ENCODE measurements at places on chromosomes 6 and 20.

DNA sequence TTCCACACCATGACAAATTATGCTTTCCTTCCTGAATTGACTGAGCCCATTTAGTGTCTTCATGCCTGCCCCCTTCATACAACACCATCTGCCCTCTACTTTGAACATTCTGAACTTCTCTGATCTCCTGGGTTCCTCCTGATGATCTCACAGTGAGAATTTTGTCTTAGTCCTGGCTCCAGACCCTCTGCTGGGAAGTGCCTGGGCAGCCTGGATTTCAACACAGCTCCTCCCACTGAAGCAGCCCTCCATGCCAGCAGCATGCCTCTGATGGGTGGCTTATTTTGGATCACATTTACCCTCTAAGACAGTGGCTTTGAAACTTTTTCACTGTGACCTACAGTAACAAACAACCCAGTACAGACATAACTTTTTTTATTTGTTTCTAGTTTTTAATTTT lies 41.5 kb downstream of the DSE start:
- peak; percentile 47 for DNase-seq

GRCh38 chr20:63519668-63520503 lies 679 bp upstream of the PPDPF start:
- DNase-seq, result peak; percentile 80

DNA sequence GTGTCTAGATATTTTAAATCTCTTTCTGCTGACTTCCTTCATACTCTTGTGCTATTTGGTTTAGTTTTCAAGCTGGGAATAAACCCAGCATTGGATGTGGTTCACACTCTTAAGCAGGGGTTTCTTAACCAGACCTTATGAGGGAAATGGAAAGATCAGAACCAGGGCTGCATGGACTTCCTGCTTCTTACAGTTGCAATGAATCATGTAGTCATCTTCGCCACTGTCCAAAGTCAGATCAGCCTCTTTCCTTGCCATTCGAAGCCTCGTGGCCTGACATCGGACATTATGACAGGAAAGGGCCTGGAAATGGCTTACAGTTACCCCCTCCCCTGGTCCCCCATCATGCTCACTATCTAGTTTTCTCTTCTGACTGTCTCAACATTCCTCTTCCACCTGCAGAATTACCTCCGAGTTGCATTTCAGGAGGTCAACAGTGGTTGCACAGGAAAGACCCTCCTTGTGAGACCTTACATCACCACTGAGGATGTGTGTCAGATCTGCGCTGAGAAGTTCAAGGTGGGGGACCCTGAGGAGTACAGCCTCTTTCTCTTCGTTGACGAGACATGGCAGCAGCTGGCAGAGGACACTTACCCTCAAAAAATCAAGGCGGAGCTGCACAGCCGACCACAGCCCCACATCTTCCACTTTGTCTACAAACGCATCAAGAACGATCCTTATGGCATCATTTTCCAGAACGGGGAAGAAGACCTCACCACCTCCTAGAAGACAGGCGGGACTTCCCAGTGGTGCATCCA lies 16.8 kb upstream of the NAA20 start:
- no peak for DNase-seq

- no peak for DNase-seq
Measured at GRCh38 chr20:6699921-6700562, 67.4 kb upstream of the BMP2 start.

DNA sequence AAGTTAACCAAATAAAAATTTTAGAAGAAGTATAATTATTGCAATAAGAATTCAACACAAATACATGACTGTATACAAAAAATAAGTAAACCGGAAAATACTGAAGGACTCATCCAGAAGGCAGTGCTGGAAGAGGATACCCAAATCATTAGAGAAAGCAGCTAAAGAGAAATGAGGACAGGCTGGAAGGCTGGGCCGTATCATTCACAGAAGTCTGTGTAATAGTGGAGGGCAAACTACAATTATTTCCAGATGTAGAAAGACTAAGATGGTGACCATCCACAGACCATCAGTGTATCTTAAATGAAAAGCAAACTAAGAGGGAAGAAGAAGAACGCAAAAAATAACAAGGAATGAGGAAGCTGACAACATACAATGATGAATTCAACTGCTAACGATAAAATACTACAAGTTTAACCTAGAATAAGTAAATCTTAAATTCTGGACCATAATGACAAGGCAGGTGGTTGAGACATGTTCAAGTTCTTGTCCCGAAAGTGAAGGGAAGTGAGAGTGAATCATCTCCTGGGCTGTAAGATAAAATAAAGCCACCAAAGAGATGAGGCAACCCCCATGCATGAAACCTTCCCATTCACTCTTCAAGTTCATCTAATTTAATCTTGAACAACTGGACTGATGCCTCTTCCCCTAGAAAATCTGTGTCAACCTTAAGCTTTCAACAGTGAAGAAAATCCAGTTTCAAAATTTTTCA lies 71.5 kb downstream of the SLC23A2 start:
- DNase-seq, result no peak

DNA sequence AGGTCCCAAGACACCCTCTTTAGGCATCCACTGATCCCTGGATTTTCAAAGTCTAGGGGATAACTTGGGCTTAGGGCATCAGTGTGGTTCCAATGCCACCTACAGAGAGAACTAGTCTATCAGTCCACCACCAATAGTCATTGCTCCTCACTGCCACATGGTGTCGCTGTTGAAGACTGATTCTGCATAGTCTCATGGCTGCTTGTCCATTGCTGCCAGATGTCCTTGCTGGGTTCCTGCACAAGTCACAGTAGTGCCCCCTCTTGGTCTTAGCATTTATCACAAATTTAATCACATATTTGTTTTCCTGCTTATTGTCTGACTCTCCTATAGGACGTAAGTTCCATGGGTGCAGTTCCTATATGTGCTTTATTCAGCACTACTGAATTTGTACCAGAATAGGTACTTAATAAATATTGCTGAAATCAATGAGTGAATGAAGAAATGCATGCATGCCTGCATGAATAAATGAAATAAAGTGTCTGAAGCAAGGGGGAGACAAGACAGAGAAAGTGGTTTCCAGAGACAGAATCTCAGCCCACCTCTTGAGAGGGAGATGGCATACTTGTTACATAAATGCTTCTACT lies 45.9 kb upstream of the RALY start:
- no peak for DNase-seq
